Aorta (tissue), 5 donors: ENCODE measurements at places on chromosomes 16 and 17. TPM values are rescaled to one million over a fixed set of nuclear protein-coding genes. Genes with fewer than 3 reads are reported as not detected.

Gene CCL14
- 136 TPM for total RNA-seq

Gene EPOP
- total RNA-seq, result 1.5 TPM

Gene MC1R
- 10.2 TPM for total RNA-seq

Gene FGF11
- 1.2 TPM for total RNA-seq

Gene INCA1
- 1.2 TPM for total RNA-seq
